ENCODE measurements at places on chromosomes 7 and 10. TPM values are rescaled to one million over a fixed set of nuclear protein-coding genes. Genes with fewer than 3 reads are reported as not detected.
A peak's percentile ranks its signal among the peaks of the same experiment; 100 is the strongest.

DNA sequence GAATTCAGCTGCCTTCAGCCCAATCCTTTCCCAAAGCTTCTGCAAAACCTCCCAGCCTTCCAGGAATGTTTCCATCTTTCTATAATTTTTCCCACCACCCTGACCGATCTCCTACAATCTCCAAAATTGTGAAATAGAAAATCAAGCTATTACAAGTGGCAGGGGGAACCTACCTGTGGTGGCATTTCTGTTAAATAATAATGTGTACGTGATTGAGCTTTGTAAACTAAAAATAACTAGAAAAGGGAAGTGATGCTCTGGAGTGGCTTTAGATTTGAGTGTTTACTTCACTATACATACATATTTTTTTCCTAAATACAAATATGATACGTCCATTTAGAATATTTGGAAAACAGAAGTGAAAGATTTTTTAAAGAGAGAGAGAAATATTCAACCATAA is 593.6 kb downstream of the GRM8 start:
- H3K4me3 ChIP-seq: no peak overlapping the region
- no peaks in the 10 kb centered on the region for H3K4me1 ChIP-seq
- no peaks in the 10 kb centered on the region for H3K36me3 ChIP-seq
- H3K27me3 ChIP-seq: no peaks in the 10 kb centered on the region
- no peak for DNase-seq
- H3K27ac ChIP-seq: no peak overlapping the region

DNA sequence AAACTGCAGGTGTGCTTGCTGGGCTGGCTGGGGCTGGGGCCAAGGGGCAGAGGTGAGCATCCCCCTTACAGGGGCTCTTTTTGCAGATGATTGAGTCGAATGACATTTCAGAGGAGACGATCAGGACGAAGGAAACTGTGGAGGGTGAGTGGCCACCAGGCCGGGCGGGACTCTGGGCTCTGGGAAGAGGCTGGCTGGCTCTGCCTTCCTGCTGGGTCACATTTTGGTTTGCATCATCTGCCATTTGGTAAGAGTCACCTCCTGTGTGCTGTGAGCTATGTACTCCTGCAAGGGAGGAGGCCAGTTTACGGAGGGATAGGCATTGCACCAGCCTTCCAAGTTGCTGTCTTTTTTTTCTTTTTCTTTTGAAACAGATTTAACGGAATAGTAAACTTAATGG is 73.0 kb upstream of the GTF2IRD1 start:
- no peak overlapping the region for H3K4me3 ChIP-seq
- no peak overlapping the region for H3K27ac ChIP-seq
- H3K36me3 ChIP-seq: peaks cover 34% of the 10 kb centered on the region
- peaks cover 1% of the 10 kb centered on the region for H3K4me1 ChIP-seq

DNA sequence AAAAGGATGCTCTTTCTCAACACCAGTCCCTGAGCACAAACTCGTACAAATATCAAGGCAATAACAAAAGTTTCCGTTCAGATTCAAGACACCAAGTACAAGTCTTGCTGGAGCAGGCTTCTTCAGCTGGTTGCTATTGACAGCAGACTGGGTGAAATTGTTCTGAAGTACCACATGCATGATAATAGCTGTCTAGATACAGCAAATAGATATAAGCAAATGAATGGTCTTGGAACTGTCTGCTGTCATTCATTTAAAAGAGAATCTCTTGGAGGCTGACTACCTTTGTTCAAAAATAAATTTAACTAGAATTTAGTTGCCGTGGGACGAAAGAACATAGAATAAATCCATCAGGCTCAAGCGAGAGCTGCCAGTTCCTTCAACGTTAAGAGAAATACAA is 35.5 kb downstream of the SORCS1 start:
- H3K27me3 ChIP-seq: no peaks in the 10 kb centered on the region
- H3K36me3 ChIP-seq: no peaks in the 10 kb centered on the region
- H3K4me1 ChIP-seq: no peaks in the 10 kb centered on the region
- no peak overlapping the region for H3K27ac ChIP-seq
- DNase-seq: no peak

DNA sequence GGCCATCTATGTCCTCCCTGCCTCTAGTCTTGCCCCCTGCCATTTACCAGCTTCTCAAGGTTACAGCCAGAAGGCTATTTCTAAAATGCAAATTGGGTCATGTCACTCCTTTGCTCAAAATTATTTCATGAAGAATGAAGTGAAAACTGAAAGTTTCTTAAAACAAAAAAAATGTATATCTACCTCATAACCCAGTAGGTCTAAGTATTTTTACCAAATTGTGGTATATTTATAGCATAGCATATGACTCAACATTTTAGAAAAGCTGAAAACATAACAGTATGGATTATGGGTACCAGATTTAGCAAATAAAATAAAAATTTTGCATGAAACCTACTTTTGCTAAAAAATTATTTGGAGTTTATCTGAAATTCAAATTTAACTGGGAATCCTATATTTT is 78.4 kb downstream of the SLC16A9 start:
- no peaks in the 10 kb centered on the region for H3K36me3 ChIP-seq
- H3K27me3 ChIP-seq: peaks cover 11% of the 10 kb centered on the region
- no peak overlapping the region for H3K4me3 ChIP-seq

The PAPOLB gene
- polyA plus RNA-seq: not detected

DNA sequence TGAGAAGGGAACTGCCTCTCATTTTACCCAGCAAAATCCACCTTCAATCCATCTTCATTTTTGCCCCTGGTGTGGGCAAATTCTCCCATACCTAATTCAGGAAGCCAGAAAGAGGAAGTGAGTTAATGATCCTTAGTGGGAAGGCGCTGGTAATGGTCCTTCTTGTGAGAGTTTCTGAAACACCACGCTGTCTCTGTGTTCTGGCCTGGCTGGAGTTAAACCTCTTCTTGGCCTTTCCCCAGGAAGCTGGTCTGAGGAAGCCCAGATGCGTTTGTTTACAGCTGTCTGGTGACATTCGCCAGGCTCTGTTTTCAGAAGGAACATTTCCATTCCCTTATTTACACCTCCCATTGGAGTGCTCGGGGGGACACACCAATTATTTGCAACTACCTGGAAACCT is 24.3 kb downstream of the HTRA1 start:
- peaks cover 5% of the 10 kb centered on the region for H3K36me3 ChIP-seq
- H3K27ac ChIP-seq: no peak overlapping the region
- no peak for DNase-seq
- no peak overlapping the region for H3K4me3 ChIP-seq
- H3K27me3 ChIP-seq: no peaks in the 10 kb centered on the region
- peaks cover 15% of the 10 kb centered on the region for H3K4me1 ChIP-seq

The SSMEM1 gene
- not detected for polyA plus RNA-seq

DNA sequence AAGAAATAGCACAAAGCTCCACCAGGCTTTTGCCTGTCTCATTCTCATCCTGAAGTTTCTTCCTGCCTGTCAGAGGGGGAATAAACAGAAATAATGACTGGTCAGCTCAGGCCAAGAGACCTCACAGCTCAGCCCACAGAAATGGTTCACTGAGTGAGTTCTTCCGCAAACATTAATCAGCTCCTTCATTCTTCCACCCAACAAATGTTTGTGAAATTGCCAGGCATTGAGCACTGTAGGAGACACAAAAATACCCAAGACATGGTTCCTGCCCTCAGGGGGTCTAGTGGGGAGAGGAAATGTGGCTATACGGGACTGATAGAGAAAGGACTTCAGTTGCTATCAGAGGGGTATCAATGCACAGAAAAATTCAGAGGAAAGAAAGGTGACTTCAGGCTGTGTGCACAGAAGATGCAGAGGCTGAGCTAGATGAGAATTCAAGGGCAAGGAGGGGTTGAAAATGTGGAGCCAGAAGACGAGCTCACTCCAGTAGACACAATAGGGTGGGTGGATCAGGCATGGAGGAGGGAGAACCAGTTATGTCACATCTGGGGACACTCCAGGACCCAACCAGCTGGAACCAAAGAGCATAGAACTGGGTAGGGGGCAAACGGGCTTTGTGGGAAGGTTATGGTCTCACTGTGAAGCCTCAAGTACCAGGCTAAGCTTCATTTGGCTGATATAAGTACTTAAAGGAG is 20.9 kb downstream of the MYOF start:
- peaks cover 12% of the 10 kb centered on the region for H3K36me3 ChIP-seq
- peaks cover 53% of the 10 kb centered on the region for H3K4me1 ChIP-seq
- H3K27me3 ChIP-seq: no peaks in the 10 kb centered on the region
- H3K4me3 ChIP-seq: no peak overlapping the region

DNA sequence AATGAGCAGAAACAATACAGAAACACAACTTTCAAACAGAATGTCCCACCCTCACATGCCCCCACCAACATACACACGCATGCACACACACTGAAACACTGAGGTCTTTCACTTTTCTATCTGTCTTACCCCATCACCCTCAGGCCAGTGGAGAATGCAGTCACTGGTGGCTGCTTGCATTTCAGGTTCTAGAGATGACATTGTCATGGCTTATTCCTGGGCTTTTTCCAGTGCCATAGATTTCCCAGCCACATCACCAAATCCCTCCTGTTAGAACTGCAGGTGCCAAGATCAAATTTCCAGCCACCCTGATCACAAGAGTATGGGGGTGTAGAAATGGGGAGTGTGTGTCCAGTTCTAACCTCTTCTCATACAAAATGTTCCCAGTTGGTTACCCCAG is 68.4 kb downstream of the CACNA2D1 start:
- H3K27ac ChIP-seq: no peak overlapping the region
- no peaks in the 10 kb centered on the region for H3K36me3 ChIP-seq

DNA sequence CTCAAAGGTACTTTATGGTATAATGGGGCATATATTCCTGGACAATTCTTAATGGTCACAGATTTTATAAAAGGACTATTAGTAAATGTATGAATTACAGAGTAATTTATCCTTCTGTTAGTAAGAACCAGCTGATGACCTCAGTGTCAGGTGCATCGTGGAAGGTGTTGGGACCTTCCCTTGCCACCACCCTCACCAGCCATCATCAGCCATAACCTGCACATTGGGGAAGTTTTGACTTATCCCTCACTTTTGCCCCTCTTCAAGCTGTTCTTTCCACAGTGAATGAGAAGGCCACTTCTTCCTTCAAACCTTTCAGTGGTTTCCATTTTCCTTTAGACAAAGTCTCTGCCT is 52.2 kb downstream of the FIGNL1 start:
- peaks cover 18% of the 10 kb centered on the region for H3K27me3 ChIP-seq
- no peak overlapping the region for H3K4me3 ChIP-seq
- no peaks in the 10 kb centered on the region for H3K4me1 ChIP-seq
- no peaks in the 10 kb centered on the region for H3K36me3 ChIP-seq
- no peak overlapping the region for H3K27ac ChIP-seq
- no peak for DNase-seq

The FKBP6 gene
- polyA plus RNA-seq: not detected

DNA sequence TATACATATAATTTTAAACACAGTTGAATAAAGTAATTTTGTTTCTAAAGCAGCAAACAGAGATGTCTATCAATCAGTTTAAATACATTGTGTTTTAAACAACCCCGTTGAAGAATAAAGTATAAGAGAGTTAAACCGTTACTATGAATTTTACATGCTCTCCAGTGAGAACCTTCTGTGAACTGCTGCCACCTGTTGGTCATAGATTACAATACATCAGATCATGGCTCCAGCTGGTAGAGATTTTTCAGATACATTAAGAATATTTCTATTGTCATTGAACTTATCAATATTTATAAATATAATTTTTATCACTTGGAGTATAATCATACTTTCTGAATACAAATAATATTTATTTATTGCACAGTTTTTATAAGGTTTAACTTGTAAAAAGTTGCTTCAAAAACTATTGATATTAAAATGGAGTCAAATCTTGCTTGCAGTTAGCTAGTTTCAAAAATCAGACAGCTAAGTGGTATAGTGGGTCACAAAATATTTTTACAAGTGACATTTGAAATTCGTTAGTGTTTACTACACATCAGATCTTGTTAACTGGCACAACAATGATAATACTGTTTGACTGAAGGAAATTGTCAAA is 561.2 kb upstream of the PHF14 start:
- no peaks in the 10 kb centered on the region for H3K36me3 ChIP-seq
- H3K27me3 ChIP-seq: no peaks in the 10 kb centered on the region
- no peak overlapping the region for H3K27ac ChIP-seq
- no peak overlapping the region for H3K4me3 ChIP-seq
- no peaks in the 10 kb centered on the region for H3K4me1 ChIP-seq

GRCh38 chr7:81260152-81260551 is 341.3 kb upstream of the SEMA3C start:
- H3K27me3 ChIP-seq: no peaks in the 10 kb centered on the region
- DNase-seq: peak; percentile 7
- H3K36me3 ChIP-seq: no peaks in the 10 kb centered on the region
- H3K27ac ChIP-seq: no peak overlapping the region
- no peak overlapping the region for H3K4me3 ChIP-seq
- no peaks in the 10 kb centered on the region for H3K4me1 ChIP-seq

- H3K27me3 ChIP-seq: no peaks in the 10 kb centered on the region
- H3K4me1 ChIP-seq: peaks cover 17% of the 10 kb centered on the region
- no peak overlapping the region for H3K27ac ChIP-seq
- no peak overlapping the region for H3K4me3 ChIP-seq
Measured at GRCh38 chr7:136947347-136947746, 78.9 kb downstream of the CHRM2 start.

The CRHR2 gene
- polyA plus RNA-seq: not detected

GRCh38 chr7:131548371-131548770 is 8.1 kb downstream of the PODXL start:
- no peak overlapping the region for H3K4me3 ChIP-seq
- H3K4me1 ChIP-seq: no peaks in the 10 kb centered on the region
- DNase-seq: no peak
- no peaks in the 10 kb centered on the region for H3K36me3 ChIP-seq
- no peak overlapping the region for H3K27ac ChIP-seq
- peaks cover 2% of the 10 kb centered on the region for H3K27me3 ChIP-seq

DNA sequence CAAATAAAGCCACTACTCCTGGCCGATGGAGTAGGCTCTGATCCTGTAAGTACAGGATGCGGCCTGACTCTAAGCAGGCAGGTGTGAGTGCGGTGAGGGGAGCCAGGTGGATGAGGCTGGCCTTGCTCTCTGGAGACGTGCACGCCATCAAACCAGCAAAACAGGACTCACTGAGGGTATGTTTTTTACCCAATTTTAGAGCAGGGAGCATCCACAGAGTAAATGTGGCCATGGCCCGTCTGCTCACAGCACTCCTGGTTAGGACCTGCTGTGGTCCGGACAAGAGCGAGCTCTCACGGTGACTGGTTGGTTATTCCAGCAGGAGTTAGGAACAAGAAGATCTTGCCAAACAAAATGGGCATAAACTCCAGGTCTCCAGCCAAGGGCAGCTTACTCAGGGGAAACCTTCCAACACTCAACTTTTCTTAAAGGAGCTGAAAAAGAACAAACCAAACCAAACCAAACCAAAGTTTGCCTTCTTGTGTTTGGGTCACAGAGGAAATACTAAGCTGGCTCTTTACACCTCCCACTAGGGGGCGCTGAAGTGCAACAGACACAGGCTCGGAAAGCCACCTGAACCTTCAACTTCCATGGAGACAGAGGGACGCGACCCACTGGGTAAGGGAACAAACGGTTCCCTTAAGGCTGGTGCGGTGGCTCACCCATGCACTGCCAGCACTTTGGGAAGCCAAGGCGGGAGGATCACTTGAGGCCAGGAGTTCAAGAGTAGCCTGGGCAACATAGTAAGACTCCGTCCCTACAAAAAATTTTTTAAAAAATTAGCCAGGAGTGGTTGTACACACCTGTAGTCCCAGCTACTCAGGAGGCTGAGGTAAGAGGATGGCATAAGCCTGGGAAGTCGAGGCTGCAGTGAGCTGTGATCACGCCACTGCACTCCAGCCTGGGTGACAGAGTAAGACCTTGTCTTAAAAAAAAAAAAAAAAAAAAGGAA is 122.4 kb downstream of the CLEC2L start:
- no peak overlapping the region for H3K27ac ChIP-seq
- peaks cover 41% of the 10 kb centered on the region for H3K36me3 ChIP-seq
- no peaks in the 10 kb centered on the region for H3K27me3 ChIP-seq
- H3K4me3 ChIP-seq: no peak overlapping the region
- peak; percentile 80 for DNase-seq

Measured in IMR-90 (cell line).